ENCODE measurements at places on chromosomes 16 and 17. TPM values are rescaled to one million over a fixed set of nuclear protein-coding genes. Genes with fewer than 3 reads are reported as not detected.

Gene PPP1R27
- total RNA-seq = not detected

Gene ANKRD40CL
- total RNA-seq = not detected

Gene ZP2
- not detected for total RNA-seq

Gene ZMYND15
- not detected for total RNA-seq

Gene CLEC16A
- 32.6 TPM for total RNA-seq

Gene SLC16A13
- total RNA-seq = 10.5 TPM

Gene KRT20
- not detected for total RNA-seq

Gene RAB11FIP4
- total RNA-seq = 14.8 TPM

Gene ADGRG1
- total RNA-seq = 23.0 TPM

Gene SLC26A11
- total RNA-seq = 7.1 TPM

Gene NOXO1
- total RNA-seq = 0.23 TPM

Gene EPN2
- total RNA-seq = 10.2 TPM

Gene ALDH3A2
- 20.8 TPM for total RNA-seq

Gene SKAP1
- total RNA-seq = 53.2 TPM

Gene ZNF778
- total RNA-seq = 12.0 TPM

Gene KCNH6
- not detected for total RNA-seq

Gene KIF2B
- total RNA-seq = not detected

Gene TPSG1
- total RNA-seq = not detected

Gene PRKAR1A
- total RNA-seq = 182 TPM

Gene HYDIN
- not detected for total RNA-seq

Gene GRAPL
- total RNA-seq = 1.4 TPM

Gene SDR42E1
- total RNA-seq = 9.4 TPM

Gene GCGR
- total RNA-seq = not detected

Gene OR3A3
- not detected for total RNA-seq

Gene DNAAF8
- 0.25 TPM for total RNA-seq

Gene APOBR
- total RNA-seq = 8.4 TPM

Gene KRT17
- total RNA-seq = not detected
